ENCODE measurements at places on chromosomes 16 and 17. TPM values are rescaled to one million over a fixed set of nuclear protein-coding genes. Genes with fewer than 3 reads are reported as not detected.

Gene SOCS1
- 22.1 TPM for total RNA-seq

Gene KCNJ18
- total RNA-seq = not detected

Gene KRT25
- not detected for total RNA-seq

Gene KRT31
- total RNA-seq = not detected

Gene CBFB
- 33.9 TPM for total RNA-seq

Gene TEKT1
- not detected for total RNA-seq

DNA sequence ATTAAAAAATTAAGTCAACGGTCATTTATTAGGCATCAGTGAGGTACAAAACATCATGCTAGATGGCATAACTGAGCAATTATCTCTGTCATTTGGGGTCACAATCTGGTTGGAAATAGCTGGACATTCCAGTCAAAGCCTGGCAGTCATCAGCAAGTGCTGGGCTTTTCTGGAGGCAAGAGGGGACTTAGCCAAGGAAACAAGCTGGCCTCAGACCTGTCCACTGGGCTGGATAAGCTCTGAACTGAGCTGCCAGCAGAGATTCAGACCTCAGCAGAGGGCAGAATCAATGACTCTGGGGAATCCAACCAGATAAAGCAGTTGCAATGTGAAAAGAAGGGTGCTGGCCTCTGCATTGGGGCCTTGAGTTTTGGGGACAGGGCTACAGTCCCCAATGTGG lies 161.9 kb upstream of the NOL11 start:
- DNase-seq = no peak

GRCh38 chr16:79436885-79437284 lies 163.7 kb downstream of the MAF start:
- DNase-seq = no peak

DNA sequence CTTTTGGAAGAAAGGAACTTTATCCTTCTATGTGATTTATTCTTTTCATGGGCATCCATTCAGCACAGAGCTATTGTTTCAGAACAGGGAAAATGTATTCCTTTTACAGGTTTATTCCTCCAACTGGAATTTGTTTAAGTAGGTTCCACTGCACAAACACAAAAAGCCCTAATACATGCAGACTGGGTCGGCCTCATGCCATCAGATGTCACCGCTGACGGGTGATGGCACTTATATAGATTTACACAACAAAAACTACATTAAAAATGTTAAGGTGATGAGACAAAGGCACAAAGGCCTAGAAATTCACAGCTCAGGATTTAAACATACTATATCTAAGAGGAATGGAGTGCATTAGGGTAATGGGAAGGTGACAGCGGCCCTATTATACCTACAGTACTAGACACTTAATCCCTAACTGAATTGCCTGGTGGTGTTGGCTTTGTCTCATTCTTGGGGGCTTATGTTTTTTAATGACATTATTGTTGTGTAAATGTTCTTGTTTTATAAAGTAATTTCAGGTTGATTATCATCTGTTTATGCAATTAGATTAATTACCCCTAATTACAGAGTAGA lies 276.4 kb upstream of the PSMD7 start:
- DNase-seq = no peak

GRCh38 chr17:77281122-77281903 lies 140.5 kb downstream of the SEC14L1 start:
- DNase-seq = no peak

- DNase-seq = no peak
These were observed 28.8 kb downstream of the NPLOC4 start for GRCh38 chr17:81608082-81608481.

DNA sequence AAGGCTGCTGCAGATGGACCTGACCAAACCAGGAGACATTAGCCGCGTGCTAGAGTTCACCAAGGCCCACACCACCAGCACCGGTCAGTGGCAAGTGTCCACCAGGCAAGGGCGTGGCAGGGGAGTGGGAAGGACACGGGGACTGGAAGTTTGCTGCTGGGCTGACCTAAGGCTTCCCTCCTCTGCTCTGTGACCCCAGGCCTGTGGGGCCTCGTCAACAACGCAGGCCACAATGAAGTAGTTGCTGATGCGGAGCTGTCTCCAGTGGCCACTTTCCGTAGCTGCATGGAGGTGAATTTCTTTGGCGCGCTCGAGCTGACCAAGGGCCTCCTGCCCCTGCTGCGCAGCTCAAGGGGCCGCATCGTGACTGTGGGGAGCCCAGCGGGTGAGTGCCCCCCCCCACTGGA lies 4.8 kb downstream of the HSD11B2 start:
- DNase-seq = no peak
